ENCODE measurements at places on chromosomes 12 and 14.

- DNase-seq = no peak
Observed at GRCh38 chr12:24678436-24678835, 270.5 kb downstream of the BCAT1 start.

DNA sequence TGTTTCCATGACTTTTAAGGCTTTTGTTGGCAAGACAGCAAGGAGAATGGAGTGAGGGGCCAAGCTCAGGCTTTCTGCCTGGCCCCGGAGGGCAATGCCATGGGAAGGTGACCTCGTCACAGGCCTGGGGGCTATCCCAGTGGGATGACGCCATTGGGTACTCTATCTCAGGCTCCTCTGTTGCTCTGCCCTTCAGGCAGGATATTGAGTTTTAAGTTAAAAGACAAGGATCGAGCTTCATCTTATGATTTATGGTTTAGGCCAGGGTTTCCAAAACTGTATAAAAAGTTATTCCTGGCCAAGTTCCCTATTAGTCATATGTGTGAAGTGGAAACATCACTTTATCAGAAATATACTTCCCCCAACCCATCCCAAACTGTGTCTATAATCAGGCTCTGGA, 127.7 kb downstream of the ZFP36L1 start:
- no peak for DNase-seq

- no peak for DNase-seq
Observed at GRCh38 chr12:122298071-122298748, 31.9 kb upstream of the VPS33A start.

DNA sequence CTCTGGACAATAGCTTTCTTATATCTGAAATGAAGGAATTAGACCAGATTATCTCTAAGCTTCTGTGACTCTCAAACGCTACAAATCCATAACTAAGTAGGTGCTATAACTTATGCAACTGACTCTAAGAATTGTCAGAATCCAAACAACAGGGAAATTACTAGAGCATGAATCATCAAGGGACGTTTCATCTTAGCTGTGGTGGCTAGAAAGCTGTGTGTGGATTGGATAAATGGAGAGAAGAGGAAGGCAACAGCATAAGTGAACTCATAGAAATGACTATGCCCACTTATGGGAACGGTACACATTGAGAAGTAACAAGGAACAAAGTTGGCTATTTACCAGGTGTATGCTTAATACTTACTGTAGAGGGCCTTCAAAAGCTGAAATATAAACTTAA, 96.0 kb upstream of the NEDD1 start:
- no peak for DNase-seq

DNA sequence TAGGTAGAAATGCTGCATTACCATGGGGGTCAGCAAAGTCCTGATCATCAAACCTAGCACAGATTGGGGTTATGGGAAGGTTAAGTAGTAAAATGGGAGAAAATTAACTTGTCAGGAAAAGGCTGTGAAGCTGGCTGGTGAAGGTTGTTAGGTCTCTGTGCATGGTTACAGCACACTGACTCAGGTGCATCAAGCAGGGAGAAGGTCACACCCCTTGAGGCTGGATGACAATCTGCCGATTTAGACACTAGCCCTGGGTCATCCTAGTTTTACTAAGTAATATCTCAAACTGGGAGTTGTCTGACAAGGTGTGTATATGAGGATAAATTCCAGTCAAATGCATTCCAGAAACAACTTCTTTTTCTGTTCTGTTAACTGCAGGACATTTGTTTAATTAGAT, 271.1 kb upstream of the LRIG3 start:
- DNase-seq = no peak

DNA sequence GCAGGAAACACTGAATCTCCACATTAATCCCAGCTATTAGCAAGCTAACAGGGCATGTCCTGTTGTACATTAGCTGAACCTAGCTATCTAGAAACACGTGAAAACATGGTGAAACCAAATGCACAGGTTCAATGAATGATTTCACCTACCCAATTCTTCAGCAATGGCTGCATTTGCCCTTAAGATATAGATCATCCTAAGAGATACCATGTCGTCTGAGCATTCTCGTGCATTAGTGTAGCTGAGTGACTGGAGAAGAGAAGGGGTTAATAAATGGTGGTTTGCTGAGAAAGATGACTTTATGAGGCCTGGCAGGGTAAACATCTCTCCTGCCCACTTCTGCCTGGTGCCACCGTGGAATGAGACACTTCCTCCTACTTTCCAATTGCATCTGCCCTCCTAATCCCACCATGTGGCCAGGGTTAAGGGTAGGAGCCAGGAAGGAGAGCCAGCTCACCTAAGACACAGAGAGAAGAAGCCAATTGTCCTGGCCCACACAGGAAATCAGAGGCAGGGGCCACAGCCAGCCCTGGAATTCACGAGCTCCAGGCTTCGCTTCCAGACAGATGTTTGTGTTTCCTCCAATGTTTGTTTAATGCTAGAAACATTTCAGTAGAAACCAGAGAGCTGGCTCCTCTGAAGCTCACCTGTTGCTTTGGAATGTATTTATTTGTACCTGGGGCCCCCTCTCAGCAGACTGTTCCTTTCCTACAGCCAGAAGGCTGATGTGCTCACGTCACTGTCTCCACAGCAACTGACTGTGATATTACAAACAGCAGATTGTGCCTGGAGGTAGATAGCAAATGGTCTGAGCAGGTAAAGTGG, 126.0 kb upstream of the PARP11 start:
- peak; percentile 77 for DNase-seq

GRCh38 chr14:71855399-71856036, 76.7 kb upstream of the RGS6 start:
- peak; percentile 71 for DNase-seq

DNA sequence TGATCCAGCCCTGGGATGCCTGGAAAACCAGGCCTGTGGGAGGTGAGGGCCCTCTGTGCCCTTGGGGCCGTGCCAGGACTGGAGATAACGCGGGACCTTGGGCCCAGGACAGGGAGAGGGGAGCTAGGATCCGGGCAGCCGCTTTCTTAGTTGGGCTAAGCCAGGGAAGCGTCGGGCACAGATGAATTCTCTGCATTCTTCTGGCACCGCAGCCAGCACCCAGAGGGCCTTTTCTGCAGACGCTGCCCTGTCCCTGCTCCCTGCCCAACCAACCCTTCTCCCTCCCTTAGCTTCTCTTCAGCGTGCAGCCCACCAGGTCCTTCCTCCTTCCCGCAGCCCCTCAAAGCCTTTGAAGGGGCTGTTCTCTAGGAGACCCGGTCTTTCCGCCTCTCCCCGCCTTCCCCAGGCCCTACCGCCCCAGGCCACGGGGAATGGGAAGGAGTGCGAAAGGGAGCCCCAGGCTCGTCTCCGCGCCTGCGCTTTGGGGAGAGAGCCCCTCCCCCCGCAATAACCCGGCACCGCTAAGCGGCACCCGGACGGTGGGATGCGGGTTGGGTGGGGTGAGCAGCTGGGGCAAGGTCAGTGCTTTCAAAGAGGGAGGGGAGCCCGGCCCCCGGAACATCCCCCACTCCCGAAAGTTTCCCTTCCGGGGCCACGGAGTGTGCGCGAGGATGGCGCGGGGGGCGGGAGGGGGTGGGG, 663 bp downstream of the NCKAP5L start:
- peak; percentile 66 for DNase-seq

DNA sequence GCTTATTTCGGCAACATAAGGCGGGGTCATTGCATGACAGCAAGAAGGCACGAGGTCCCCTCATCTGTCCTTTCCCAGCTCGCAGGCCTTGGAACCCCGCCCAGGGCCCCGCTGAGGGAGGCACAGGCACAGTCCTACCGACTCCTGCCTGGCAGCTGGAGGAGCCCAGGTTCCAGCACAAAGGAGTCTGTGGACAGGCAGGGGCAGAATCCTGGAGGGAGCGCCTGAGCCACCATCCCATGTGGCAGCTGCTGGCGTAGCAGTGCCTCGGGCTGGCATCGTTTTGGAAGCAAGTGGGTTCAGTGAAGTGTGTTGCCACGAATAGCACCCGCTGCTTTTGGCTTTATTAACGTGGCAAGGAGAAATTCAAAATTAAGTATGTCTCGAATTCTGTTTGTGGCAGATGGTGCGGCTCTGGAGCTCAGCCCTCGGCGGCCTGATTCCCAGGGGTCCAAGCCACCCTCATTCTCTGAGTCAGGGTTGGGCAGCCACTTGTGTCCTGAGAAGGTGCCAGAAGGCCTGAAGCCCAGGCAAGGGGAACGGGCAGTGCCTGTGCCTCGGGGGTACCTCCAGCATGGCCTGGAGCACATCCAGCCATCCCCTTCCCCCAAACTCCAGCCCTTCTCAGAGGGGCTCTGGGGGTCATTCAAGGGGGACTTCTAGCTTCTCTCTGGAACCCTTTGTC, 35.9 kb downstream of the SLC8B1 start:
- peak; percentile 82 for DNase-seq

DNA sequence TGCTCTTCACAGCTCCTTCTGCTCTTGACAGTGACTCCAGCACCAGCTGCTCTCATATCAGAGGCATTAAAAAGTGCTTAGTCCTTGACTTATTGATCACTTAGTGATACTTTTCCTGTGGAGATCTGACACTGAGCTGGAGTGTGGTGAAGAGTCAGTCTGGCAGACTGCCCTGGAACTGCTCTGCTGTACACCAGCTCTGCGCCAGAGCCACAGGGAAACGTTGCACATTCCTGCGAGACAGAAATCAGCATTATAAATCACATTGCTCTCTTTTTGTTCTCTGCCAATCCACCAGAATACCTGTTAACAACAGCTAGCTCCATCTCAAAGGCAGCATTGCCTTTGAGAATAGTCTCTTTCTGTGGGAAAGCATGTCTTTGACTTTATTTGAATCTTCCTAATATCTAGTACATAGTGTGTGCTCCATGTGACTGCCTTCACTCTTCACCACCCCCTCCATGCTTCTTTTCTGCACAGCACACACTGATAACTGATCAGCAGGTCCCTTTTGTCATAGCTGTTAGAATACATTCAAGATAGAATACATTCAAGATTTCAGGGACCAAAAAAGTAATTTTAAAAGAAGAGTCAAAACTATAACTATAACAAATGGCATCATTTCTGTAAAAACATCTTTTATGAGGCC, 48.2 kb upstream of the VSX2 start:
- peak; percentile 49 for DNase-seq

DNA sequence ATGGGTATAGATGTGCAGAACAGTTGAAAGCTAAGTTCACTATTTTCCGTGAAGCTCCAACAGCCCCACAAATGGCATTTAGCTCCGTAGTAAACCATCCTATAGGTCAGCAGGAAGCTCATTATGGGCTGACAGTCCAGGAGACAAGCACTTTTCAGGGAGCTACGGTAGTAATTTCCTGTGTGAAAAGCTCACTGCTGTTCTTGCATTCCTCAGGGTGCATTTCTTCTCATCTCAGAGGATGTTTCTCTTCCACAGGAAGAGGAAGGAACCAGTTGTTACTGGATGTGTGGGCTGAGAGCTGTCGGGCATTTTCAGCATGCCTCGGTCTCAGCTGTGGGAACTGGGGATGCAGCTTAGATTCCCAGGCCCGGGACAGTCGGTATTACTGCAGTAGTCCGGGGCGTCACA, 72.8 kb downstream of the GALNT4 start:
- DNase-seq = peak; percentile 29

GRCh38 chr12:69406217-69406616, 46.7 kb downstream of the YEATS4 start:
- no peak for DNase-seq

Measured in thyroid gland (tissue), 4 donors.